HCT116 (cell line): ENCODE measurements at places on chromosomes 7 and 10.
A peak's percentile ranks its signal among the peaks of the same experiment; 100 is the strongest.

DNA sequence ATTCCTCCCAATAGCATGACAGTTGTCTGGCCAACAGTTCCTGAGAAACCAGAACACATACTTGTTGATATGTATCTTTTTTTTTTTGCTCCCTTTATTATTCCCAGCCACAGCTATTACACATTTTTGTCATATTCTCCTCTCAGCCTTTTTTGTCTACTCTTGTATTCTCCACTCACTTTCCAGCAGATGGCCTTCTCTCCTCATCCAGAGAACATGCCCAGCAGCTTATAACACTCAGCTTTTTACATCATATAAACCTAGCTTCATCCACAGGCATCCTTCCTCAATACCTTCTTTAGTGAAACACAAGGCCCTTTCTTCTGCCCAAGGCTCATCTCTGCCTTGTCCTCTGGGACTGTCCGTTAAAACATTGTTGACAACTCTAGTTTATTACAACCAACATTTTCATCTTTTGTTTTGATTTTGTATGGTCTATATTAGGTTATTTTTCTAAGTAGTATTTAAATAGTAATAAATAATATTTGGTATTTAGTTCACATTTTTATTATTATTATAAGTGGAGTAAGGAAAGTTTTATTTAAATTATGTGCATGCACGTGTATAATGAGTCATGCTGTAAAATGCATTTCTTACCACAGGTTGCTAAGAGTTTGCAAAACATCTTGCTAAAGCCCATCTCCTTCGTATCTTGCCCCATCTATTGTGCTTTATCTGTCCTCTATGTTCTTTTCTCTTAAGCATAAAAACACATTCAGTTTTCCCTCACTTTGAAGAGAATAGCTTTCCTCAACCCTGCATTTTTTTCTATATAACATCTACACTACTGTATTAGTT, 101.5 kb downstream of the ORC5 start:
- DNase-seq, result no peak

DNA sequence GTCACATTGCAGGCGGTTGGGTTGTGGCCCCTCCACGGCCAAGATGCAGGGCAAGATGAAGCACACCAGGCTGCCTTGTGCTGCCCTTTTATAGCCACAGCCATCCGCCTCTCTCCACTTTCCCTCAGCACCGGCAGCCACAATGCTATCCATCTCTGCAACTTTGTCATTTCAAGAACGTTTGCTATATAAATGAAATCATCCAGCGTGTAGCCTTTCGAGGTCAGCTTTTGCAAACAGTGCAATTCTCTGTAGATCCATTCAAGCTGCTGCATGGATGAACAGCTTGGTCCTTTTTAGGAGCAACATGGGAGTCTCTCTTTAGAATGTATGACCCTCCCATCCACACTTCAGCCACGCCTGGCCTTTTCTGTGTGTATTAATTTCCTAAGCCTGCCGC, 6.4 kb upstream of the IL15RA start:
- DNase-seq, result no peak

- no peak for DNase-seq
Measured at GRCh38 chr7:151890355-151891004, 13.6 kb upstream of the PRKAG2 start.

GRCh38 chr10:72261784-72262404, 11.8 kb upstream of the DDIT4 start:
- DNase-seq, result no peak

DNA sequence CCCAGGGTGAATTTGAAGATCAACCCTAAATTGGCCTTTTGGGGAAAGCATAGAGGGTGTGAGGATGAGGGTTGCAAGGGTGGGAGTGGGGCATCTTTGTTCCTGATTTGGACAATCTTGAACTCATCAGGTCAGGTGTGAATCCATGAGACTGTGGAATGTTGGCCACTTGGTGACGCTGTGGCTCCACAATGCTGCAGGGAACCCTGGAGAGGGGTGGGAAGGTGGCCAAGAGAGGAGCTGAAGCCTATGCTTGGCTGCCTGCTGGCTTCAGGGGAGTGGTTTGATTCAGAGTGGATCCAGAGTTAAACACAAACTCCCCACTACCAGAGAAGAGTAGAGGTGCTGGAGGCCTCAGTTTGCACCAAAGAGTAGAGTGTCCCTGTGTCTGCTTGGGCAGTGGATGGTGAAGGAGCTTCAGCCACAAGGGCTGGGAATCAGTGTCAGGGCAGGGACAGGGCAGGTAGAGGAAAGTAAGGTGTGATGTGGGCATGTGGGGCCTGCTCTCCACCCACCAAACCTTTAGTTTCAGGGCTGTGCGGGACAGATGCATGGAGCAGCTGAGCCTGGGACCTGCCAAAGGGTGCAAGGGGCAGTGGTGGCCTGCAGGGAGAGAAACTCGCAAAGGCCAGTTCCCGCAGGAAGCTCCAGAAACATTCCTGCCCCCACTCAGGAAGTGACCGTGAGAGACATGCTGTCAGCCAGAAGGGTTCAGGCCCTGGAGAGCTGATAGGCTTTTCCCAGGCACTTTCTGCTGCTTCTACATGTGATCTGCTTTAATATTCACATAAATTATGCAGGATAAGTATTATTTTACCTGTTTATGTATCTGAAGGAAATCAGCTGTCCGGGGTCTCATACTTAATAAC, 81.0 kb upstream of the PRSS58 start:
- peak; percentile 48 for DNase-seq
